ENCODE measurements at places on chromosomes 7 and 10. TPM values are rescaled to one million over a fixed set of nuclear protein-coding genes. Genes with fewer than 3 reads are reported as not detected.

Gene NPTX2
- 7.4 TPM for polyA plus RNA-seq

DNA sequence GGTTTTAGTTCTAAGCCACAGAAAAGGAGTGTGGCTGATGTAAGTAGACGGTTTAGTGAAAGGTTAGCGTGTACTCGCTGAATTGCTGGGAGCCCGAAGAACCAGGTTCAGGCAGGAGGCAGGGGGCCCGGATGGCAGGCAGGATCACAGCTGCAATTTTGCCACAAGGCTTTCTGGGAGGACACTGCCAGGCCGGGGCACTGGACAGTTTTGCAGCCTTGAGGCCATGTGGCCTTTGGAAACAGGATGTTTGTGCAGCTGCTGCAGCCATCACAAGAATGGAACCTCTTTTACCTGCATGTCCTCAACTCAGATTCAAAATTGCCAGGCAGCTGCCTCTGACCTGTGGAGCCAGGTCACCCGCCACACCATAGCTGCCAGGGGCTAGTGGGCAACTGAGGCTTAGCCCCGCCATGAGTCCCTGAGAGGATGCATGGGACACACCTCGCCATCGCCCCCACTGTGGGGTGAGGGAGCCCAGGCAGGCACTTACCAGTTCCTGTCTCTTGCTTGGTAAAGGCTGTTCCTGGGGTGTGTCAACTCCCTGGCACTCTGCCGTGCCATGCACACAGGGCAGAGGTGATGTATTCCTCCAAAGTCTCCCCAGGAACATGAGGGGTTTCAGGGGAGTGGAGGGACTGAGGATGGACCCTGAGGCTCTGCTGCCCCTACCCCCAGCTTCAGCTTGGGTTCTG is 188.6 kb downstream of the RPS24 start:
- DNase-seq, result no peak

Gene LFNG
- polyA plus RNA-seq, result 19.7 TPM

GRCh38 chr7:8120390-8121058 is 141.4 kb downstream of the ICA1 start:
- DNase-seq, result no peak

Gene CAPZA2
- polyA plus RNA-seq, result 213 TPM

Gene PON1
- 0.47 TPM for polyA plus RNA-seq

Gene SRRM3
- polyA plus RNA-seq, result 0.63 TPM

Gene WDFY4
- 3.7 TPM for polyA plus RNA-seq

- no peak for DNase-seq
Observed at GRCh38 chr7:35399216-35399615, 145.3 kb upstream of the TBX20 start.

GRCh38 chr7:129255800-129256199 is 31.0 kb downstream of the AHCYL2 start:
- DNase-seq, result no peak

Gene SGCE
- polyA plus RNA-seq, result 146 TPM

- DNase-seq, result no peak
Observed at GRCh38 chr10:52500476-52500875, 186.4 kb downstream of the DKK1 start.

DNA sequence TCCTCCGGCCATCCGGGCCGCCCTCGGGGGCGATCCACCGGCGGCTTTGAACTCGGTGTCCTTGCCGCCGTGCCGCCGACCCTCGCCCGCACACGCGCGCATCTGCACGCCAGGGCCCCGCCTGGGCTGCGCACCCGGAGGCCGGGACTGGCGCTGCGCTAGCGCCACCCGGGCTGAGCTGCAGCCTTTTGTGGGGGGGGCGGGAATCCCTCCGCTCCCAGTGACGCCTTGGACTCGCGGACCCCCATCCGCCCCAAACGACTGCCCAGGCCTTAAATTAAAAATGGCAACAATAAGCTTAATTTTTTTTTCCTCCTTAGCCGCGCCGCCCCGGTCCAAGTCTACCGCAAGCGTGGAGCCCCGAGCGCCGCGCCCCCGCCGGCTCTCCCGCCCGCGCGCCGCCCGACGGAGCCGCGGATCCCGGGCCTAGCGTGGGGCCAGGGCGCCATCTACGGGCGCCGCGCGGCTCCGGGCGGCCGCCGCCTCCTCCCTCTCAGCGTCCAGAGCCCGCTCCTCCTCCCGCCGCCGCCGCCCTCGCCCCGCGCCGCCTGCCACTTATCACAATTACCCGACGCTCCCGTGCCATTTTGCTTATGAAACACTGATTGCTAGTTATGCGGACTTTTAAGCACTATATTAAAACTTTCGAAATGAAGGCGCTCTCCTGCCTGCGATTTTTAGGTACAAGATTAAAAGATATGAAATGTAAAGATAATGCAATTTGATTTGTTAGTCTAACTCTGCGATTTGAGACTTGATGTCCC is 7.5 kb upstream of the EBF3 start:
- DNase-seq, result no peak

Gene WASHC2C
- polyA plus RNA-seq, result 24.9 TPM

- no peak for DNase-seq
Observed at GRCh38 chr10:35058686-35059085, 31.5 kb downstream of the CUL2 start.

Gene SLC29A4
- polyA plus RNA-seq, result 37.6 TPM

Gene COA1
- polyA plus RNA-seq, result 42.2 TPM

DNA sequence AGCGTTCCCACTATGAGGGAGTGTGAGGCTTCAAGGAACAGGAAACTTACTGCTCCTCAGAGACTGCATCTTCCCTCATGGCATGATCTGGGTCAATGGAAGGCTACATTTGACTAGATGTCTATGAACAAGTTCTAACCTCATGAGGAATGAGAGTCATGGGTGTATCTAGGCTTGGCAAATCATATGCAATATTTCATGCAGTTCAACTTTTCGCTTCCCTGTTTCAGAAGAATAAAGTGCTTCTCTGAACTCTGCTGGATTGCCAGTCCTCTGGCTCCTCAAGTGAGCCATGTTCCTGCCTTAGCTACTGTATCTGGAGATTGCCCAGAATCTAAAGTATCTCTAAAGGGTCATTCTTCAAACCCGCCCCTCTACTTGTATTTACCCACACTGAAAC is 54.3 kb upstream of the SEMA3A start:
- DNase-seq, result no peak

- DNase-seq, result no peak
Observed at GRCh38 chr7:116697761-116698160, 25.8 kb downstream of the MET start.

Gene CHST3
- polyA plus RNA-seq, result 12.4 TPM

GRCh38 chr10:110209926-110210673 is 2.7 kb downstream of the MXI1 start:
- no peak for DNase-seq

Gene CCL26
- 1.00 TPM for polyA plus RNA-seq

DNA sequence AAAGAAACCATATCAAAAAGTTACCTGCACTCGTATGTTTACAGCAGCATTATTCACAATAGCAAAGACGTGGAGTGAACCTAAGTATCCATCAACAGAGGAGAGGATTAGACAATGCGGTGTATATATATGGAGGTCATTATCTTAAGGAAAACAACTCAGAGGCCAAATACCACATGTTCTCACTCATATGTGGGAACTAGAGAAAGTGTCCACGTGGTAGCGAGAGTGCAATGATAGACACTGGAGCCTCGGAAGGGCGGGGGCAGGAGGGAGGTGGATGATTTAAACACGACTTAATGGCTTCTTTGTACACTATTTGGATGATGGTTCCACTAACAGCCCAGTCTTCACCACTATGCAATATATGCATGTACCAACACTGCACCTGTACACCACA is 40.1 kb upstream of the RNF32 start:
- DNase-seq, result no peak

Gene CACNB2
- 1.5 TPM for polyA plus RNA-seq

- DNase-seq, result no peak
Observed at GRCh38 chr7:156257904-156258303, 382.7 kb upstream of the RNF32 start.

GRCh38 chr7:68148440-68148839 is 1151.8 kb downstream of the TYW1 start:
- no peak for DNase-seq

Gene KNDC1
- 6.6 TPM for polyA plus RNA-seq

DNA sequence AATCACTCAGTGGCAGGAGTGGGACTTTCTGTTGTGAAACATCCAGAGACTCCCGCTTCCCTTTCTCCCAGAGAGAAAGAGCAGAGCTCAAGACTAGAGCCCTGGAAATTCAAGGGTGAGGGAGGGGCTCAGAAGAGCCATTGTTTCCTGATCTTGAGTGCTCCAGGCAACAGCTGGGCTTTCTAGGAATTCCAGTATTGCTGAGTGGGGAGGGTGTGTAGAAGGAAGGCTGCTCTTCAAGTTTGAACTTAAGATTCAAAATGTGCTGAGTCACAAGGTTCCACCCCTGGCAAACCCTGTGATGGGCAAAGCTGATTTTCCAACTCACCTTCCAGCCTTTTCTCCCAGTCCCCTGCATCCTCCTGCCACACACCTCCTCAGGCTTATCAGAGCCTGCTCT is 42.3 kb upstream of the MSRB2 start:
- no peak for DNase-seq

DNA sequence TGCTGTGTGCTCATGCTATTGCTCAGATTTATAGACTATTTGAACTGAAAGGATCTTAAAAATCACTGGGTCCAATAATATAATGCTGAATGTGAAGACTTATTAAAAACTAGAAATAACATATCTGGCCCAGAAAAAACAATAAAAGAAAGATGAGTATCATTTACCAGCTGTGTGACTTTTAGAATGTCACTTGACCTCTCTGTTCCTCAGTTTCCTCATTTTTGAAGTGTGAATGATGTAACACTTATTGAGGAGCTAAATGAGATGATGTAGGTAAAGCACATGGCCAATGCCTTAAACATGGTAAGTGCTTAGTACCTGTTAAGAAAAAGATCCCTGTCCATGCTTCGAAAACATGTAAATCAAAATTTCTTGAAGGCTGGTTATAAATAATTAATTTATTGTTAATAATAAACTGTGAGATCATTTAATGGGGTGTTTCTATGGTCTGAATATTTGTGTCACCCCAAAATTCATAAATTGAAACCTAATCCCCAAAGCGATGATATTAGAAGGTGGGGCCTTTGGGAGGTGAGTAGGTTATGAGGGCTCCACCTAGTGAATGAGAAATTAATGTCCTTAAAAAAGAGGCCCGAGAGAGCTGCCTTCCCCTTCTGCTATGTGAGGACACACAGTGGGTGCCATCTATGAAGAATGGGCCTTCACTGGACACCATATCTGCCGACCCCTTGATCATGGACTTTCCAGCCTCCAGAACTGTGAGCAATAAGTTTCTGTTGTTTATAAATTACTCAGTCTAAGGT is 13.0 kb downstream of the DNTT start:
- no peak for DNase-seq

Data from forelimb muscle (tissue), 1 donor.